ENCODE measurements at places on chromosomes 12 and 14.

DNA sequence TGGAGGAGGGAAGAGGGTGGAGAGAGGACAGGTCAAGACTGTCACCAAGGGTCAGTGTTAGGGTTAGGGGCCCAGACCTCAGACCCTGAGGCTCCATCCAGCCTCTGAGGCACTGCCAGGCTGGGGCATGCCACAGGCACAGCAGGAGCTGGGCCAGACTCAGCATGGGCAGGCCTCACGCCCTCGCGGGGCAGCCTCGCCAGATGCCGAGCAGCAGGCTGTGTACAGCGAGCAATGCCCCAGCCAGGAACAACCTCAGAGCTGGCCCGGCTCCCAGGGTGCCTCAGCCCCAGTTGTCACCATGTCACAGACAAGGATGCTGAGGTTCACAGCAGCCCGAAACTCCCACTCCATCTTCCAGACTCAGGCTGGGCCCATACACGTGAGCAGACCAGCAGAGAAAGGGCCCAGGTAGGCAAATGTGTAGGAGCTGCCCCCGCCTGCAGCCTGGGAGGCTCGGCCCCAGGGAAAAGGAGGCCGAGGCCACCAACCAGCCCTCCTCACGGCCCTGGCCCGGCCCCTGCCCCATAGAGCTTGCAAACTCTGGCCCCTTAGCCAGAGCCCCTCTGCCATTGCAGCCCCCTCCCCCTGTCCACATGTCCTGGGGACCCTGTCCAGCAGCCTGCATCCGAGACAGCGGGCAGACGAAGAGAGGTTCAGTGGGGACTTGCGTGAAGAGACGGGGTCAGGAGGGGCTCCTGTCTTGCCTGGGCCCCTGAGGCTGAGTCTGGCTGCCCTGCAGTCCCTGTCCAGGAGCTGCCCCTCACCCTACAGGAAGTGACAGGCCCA is 7.5 kb downstream of the C14orf180 start:
- no peak for DNase-seq

- no peak for DNase-seq
Measured at GRCh38 chr12:50790081-50790480, 26.2 kb downstream of the ATF1 start.

GRCh38 chr12:6354495-6355393 is 12.9 kb upstream of the TNFRSF1A start:
- DNase-seq, result no peak

GRCh38 chr12:67271976-67272375 is 2.8 kb downstream of the CAND1 start:
- DNase-seq, result no peak

- no peak for DNase-seq
Measured at GRCh38 chr12:4191642-4192041, 81.9 kb upstream of the CCND2 start.

- no peak for DNase-seq
Measured at GRCh38 chr14:67464377-67464776, 24.1 kb downstream of the TMEM229B start.

DNA sequence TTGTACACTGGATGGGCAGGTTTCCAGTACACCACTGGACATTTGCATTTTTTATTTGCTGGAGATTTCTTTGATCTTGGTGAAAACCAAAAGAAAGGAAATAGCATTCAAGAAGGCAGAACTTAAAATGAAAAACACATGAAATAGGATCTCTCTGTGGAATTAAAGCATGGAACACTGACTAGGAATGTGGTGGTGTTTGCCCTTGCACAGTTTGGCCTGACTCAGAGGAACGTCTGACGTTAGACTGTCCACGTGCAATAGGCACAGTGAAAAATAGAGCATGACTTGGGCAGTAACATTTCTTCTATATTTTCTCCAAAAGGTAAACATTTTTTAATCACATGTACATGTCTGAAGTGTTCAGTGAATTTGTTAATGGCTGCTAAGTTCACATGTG is 474.1 kb upstream of the PRICKLE1 start:
- DNase-seq, result no peak
